Tibial nerve (tissue), 4 donors: ENCODE measurements at places on chromosomes 7 and 10.
A peak's percentile ranks its signal among the peaks of the same experiment; 100 is the strongest.

DNA sequence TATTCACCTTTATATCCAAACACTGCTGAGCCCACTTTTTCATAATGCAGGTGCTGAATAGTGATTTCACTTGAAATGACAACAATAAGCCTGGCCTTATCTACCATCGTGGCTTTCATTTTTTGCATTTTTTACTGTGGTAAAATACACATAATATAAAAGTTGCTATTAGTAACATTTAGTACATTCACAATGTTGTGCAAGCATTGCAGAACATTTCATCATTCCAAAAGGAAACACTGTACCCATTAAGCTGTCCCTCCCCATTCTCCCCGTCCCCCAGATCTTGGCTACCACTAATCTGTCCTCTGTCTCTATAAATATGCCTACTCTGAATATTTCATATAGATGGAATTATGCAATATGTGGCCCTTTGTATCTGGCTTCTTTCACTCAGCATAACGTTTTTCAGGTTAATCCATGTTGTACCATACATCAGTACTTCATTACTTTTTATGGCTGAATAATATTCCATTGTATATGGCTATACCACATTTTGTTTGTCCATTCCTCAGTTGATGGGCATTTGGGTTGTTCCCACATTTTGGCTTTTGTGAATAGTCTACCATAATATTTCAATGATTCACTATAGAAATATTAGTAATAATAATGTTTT lies 68.5 kb upstream of the ARID5B start:
- DNase-seq = no peak

DNA sequence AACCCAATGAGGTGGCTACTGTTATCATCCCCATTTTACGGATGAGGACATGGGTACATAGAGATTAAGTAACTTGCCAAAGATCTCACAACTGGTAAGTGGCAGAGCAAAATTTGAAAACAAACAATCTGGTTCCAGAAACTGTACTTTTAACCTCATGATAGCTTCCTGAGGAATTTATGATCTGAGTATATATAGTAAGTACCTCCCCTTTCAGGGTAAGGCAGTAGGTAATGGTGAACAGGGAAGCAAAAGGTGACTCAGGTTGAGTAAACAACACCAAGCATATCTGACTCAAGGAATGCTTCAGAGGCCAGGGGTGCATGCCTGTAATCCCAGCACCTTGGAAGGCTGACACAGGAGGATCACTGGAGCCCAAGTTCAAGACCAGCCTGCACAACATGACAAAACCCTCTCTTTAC lies 21.1 kb downstream of the KLLN start:
- DNase-seq = no peak

GRCh38 chr7:17233603-17234002 lies 64.8 kb upstream of the AHR start:
- no peak for DNase-seq

- DNase-seq = no peak
These were observed 57.5 kb downstream of the UNCX start for GRCh38 chr7:1290026-1290678.

DNA sequence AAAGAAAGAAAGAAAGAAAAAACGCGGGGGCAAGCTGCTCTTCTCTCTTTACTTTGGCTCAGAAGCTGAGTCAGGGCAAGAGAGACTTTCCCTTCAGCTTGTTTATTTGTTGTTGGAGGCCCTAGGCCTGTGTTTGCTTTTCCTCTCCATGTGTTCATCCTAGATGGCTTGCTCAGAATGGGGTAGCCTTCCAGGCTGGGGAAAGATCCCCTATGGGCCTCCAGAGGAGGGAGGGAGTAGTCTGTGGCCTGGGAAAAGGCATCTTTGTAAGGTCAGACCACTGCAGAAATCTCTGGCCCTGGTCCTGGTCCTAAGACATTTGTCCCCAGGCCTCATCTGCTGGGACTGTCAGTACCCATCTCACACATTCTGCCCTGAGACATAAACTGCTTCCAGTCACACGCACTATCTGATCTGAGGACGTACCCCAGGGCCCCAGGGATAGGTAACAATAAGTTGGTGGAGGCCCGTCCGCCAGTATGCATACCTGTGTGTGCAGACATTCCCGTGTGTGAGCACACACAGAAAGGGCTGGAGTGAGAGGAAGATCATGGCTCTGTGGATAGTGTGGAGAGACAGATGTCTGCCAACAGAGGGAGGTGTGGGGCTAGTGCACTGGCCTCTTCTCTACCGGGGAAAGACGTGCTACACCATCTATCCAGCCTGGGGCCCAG lies 4.9 kb upstream of the SCD start:
- DNase-seq = no peak

DNA sequence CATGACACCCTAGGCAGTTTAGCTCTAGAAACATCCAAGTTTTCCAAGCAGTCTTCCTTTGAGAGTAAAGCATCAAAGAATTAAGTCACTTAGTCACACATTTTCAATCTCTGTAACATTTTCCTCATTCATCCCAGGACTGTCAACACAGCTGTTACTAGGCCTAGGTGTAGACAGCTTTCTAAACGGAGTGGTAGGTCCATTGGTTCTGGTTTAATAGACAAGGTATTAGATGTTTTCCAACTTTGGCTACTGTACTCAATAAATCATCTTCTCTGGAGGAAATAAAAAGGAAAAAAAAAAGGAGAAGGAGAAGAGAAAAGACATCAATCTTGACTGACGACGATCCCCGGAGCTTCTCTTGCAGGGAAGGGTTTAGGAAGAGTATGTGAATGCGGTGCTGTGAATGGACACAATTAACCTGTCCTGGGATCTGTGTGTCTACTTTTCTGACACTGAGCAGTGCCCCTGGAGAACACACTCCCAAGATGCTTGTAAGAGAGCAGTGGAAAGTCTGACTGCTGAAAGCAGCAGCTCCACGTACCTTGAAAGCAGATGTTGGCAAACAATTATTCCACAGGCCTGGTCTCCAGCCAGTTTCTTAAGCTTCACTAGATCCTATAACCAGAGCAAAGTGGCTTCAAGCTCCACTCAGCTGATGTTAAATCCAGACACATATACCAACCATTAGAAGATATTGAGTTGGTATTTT lies 59.1 kb downstream of the CXCL12 start:
- DNase-seq = no peak

- DNase-seq = no peak
These were observed 5.9 kb upstream of the HDAC9 start for GRCh38 chr7:18489624-18490023.

DNA sequence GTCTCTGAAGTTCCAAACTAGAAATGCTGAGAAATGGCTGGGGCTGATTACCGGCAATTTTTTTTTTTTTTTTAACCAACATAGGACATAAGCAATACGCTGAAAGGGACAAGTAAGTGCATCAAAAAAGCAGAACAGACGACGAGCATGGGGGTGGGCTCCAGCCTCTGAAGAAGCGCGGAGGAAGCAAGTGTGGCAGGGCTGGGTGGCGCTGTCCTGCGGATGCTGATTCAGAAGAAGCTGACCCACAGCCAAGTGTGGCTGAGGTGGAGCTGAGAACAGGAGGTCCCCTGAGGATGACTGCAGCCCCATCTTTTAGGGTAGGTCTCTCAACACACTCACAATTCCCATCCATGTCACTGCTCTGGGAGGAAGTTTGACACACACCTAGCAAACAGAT lies 65.6 kb downstream of the CTBP2 start:
- DNase-seq = no peak

DNA sequence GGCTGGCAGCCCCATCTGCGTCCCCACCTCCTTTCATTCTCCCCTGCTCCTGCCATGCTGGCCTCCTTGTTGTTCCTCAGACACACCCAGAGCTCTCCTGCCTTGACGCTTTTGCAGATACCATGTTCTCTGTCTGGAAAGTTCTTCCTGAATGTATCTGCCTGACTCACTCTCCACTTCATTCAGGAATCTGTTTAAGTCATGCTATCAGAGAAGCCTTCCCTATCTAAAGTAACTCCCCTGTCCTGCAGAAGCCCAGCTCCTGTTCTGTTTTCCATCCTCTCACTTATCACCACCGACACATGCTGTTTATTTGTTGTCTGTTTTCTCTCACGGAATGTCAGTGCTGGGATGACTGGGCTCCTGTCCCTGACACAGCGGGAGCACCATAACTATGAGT lies 82.0 kb downstream of the AFAP1L2 start:
- no peak for DNase-seq

- no peak for DNase-seq
These were observed 23.5 kb downstream of the SGCE start for GRCh38 chr7:94632338-94633013.

DNA sequence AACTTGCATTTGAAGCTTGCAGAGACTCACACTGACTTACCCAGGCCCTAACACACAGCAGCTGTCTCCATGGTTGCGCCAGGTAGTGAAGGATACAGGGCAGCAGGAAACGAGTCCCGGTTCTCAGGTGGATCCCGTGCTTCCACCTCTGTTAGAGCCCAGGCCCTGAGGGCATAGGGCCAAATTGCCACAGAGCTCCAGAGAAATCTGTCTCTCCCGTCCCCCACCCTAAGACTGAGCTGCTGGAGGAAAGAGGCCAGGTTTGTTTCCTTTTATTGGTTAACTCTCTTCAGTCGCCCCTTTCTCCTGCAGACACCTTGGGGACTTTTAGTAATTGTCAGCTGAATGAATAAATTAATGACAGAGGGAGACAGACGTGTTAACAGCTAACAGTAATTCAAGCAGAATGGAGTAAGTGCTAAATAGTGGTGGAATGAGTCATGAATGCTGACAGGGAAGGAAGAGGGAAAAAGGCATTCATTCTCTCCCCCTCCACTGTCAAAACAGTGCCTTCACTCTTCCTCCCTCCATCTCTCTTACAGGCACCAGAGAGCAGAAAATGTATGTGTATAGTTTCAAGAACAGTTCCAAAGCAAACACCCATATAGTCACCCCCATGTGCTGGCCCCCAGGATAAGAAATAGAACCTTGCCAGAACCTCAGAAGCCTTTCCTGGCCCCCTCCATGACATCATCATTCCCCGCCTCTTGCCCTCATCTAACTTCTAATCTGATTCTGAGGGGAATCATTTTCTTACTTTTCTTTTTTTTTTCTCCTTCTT lies 16.8 kb upstream of the DLG5 start:
- DNase-seq = no peak

DNA sequence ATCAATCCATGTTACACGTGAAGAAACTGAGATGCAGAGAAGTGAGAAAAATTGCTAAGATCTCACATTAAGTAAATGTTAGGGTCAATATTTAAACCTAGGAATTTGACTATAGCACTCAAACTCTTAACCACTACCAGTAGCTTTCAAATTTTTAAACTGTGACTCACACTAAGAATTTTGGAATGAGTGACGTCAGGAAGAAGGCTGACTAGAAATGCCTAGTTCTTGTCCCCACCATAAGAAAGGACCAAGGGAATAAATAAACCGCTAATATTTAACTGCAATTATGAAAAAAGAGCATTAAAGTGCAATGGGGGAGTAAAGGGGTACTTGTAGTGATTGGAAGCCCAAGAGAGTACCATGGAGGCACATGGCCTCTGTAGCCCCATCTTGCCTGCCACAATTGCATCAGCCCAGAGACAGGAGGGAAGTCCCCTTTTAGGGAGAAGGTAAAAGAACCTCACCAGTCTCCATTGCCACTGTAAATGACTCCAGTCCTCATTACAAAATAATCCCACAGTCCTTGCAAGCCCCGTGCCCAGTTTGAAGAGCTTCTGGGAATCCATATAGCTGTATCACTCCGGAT lies 3.5 kb upstream of the AKR1B1 start:
- no peak for DNase-seq

- DNase-seq = no peak
These were observed 289.1 kb downstream of the PRKG1 start for GRCh38 chr10:51363415-51363814.

DNA sequence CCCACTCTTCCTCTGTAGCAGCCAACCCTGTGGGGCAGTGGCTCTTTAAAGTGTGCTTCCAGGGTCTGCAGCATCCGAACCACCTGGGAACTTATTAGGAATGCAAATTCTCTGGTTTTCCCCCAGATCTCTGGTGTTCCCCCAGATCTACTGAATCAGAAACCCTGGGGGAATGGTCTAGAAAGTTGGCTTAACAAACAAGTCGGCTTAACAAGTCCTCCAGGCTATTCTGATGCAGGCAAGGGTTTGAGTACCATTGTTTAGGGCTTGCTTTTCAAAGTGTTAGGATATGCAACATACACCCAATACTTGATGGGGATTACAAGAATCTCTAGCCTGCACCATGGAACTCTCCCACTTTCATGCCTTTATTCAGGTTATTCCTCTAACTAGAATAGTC lies 126.3 kb downstream of the RALA start:
- no peak for DNase-seq

- DNase-seq = no peak
These were observed 4.2 kb upstream of the IKZF1 start for GRCh38 chr7:50300336-50300735.

GRCh38 chr10:33208166-33208565 lies 126.3 kb downstream of the NRP1 start:
- no peak for DNase-seq

DNA sequence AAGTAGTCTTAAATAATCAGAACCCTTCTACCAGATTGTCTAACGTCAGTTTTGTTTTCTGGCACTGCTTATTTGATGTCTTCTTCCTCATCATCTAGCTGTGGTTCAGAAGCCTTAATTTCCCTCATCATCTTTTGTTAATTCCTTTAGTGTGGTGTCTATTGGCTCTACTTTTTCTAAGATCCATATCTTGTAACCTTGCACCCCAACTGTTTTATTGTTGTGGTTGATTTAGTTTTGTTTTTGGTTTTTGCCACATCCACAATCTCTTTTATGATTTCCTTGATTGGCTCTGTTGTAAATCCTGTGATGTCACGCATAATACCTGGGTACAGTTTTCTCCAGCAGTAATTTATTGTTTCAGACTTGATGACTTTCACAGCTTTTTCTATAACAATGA lies 463.5 kb upstream of the TEX47 start:
- DNase-seq = no peak

- no peak for DNase-seq
These were observed 44.2 kb downstream of the LRMDA start for GRCh38 chr10:75475460-75476182.

- no peak for DNase-seq
These were observed 2.8 kb upstream of the LZTS2 start for GRCh38 chr10:100996678-100997359.

- DNase-seq = peak; percentile 30
These were observed 507 bp downstream of the SAR1A start for GRCh38 chr10:70169649-70170364.
